ENCODE measurements at places on chromosomes 5 and 9. TPM values are rescaled to one million over a fixed set of nuclear protein-coding genes. Genes with fewer than 3 reads are reported as not detected.

DNA sequence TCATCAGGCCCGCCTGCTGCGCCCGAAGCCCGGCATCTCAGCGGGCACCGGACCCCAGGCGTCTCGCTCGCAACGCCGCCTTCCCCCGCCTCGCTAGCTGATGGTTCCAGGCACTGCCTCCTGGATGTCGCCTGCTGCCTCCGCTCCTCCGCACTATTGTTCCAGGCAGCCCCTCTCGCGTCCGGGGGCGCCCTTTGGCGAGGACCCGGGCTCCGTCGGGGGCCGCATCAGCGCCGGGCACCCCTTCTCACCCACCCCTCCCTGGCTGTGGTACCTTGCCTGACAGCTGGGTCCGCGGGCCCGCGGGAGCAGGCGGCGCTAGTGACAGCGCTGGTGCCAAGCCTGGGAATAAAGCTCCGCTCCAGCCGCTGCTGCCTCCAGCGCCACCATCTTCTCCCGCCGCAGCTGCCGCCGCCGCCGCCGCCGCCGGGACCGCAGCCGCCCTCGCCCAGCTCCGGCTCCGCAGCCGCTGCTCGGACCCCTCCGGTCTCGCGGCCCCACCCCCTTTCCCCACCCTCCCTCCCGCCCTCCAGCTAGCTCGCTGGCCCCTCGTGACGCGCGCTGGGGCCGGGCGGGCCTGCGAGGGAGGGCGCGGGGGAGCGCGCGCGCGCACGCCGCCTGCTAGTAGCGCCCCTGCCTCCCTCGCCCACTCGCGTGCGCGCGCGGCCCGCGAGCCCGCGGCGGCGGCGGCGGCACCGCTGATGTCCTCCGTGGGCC, at the start of gene APBA1:
Gene APBA1, minus strand, starts transcription at position 493 of the 717 bp plus-strand sequence.
- peak; percentile 86 for ATAC-seq

- ATAC-seq: no peak
These were observed 364.1 kb upstream of the RORB start for GRCh38 chr9:74132986-74133385.

GRCh38 chr5:153654504-153655200, 164.2 kb downstream of the GRIA1 start:
- ATAC-seq: no peak

DNA sequence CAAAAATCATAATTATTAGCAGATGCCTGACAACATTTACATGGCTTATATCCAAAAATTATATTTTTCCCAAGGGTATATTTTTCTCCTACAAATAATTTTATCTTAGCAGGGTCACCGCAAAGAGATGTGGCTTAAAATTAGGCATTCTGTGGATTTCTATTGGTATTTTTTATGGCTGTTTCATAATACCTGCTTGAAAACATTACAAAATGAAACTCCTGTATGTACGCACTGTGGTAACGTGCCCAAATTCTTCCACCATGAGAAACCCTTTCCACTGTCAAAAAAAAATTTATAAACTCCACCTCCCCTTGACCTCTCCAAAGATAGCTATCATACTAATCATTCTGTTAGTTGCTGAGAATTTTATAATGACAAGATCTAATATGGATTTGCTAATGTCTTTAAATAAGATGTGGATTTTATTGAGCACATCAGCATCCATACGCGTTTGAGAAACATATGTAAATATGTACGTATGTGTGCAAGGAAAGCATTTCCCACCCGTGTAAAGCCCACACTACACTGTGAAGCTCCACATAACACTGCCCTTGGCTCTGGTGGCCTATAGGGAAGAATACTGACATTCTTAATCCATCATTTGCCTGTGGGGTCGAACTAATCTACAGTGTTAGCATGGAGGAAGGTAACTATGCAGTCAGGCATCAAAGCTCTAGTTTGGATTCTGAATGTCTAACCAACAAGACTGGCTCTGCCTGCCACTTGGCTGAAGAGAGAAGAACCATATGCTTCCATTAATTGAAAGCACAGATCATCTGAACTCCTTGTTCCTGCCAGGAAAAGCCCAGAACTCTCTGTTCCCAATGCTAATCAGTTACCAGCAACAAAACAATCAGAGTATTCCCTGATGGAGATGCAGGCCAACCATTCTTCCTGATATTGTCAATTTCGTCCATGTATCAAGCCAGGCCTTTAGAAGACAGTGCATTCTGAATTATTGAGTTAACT, 244.7 kb downstream of the SPOCK1 start:
- ATAC-seq: peak; percentile 84

GRCh38 chr9:93254806-93255493, 71.0 kb downstream of the WNK2 start:
- no peak for ATAC-seq

DNA sequence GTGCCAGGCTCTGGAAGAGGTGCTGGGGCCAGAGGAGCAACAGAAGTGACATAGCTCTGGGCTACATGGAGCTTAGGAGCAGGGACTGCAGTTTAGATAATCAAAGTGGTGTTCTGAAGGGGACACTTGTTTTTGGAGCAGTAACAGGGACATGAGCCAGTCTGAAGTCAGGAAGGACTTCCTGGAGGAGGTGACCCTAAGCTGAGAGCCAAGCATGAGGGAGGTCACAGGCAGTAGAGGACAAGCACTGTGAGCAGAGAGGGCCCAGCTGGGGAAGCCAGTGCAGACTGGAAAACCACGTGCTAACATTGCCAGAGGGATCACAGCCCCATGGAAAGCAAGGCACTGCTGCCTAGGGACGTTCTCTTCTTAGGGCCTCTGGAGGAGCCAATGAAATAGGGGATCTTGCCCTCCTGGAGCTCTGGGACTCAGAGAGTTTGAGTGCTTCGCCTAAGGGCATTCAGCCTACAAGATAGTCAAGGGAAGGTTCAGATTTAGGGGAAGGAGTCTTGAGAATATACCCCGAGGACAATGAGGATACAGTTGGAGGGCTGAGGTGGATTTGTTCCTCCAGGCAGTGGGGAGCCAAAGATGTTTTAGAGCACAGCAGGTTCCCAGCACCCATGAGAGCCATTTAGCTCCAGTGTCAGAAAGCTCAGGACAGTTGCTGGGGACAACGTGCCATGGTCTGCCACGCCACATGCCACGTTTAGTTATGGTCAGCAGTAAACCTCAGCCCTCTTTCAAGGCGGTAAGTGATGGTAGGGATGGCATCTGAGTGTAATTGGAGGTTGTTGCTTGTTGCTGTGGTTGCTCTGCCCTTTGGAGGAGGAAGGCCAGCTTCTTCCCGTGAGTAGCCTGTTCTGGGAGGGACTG, 40.5 kb upstream of the SH3PXD2B start:
- ATAC-seq: no peak

DNA sequence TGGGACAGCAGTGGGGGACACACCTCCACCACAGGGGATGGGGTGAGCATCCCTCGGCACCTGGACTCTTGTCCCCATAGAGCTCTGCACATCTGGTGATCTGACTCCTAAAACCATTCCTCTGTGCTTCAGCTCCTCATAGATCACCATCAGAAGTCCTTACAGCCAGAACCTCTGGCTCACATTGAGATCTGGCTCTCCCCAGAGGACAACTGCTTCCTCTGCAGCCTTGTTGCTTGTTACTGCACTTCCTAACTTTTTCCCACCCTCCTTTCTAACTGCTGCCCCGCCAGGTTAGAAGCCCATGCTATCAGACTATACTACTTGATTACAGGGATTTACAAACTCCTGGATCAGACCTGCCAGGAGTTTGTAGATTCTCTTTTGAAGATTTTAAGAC, 64.5 kb downstream of the ARSB start:
- ATAC-seq: no peak

GRCh38 chr9:116668970-116669695, 18.0 kb upstream of the TRIM32 start:
- no peak for ATAC-seq

DNA sequence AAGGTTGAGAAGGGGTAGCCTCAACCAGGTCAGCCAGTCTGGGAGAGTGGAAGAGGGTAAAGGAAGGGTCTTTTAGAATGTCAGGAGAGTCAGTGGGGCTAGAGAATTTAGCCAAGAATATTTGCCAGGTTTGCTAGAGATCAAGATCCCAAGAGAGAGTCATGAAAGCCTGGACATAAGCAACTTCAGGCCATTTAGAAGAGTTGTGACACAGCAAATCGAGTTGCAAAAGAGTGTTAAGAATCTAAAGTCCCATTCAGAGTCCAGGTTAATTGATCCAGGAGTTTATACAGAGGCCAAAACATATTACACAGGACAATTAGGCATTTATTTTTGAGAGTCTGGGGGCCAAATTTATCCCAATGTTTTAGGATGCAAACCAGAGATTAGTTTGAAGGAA, 1260.1 kb upstream of the ACO1 start:
- ATAC-seq: no peak

DNA sequence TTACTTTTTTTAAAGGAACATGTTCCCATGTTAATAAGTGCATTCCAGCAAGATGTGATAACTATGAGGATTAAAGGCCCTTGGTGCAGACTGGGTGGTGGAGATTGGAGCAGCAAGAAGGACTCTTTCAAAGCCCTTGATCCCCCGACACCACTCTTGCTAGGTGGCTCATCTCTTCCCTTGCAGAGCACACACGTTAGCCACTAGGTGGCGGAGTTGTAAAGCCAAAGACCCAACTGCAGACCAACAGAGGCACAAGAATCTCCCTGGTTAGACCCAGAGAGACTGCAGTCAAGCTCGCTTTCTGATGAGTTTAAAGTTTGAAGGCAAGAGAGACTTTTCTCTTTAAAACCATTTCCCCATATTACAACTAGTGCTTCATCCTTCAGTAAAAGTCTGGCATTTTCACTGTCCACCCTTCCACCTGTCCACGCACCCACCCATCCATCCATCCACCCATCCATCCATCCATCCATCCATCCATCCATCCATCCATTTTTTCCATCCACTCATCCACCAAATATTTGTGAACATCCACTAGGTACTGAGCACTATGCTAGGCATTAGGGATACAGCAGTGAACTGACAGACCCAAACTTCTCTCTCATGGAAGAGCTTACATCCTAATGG, 226.9 kb downstream of the MSX2 start:
- ATAC-seq: peak; percentile 51

Gene ARAP3
- total RNA-seq: 5.7 TPM

- no peak for ATAC-seq
These were observed 105.2 kb downstream of the CDH10 start for GRCh38 chr5:24539613-24540012.

GRCh38 chr5:74647096-74647495, 6.6 kb upstream of the ENC1 start:
- ATAC-seq: no peak

DNA sequence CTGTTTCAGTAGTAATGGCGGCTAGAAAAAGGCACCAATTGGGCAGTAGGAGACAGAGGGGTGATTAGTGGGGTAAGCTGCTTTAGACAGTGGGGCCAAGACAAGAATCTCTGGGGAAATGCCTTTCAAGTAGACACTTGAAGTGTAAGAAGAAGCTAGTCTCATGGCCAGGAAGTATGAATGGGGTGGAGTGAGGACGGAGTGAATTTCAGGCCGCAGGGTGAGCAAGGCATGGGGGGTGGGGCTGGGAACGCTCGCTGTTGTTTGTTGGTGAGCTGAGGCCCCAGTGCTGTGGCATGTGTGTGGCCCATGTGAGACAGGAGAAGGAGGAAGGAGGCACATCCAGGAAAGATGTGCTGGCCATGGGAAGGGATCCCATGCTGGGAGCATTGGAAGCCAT, 149.2 kb upstream of the NFIL3 start:
- no peak for ATAC-seq

Gene LCNL1
- total RNA-seq: 0.40 TPM

Gene COL15A1
- total RNA-seq: 80.5 TPM

- ATAC-seq: no peak
These were observed 4.3 kb downstream of the CSNK1A1 start for GRCh38 chr5:149546974-149547373.

- ATAC-seq: peak; percentile 14
These were observed 47.5 kb downstream of the DBH start for GRCh38 chr9:133683586-133684120.

- ATAC-seq: no peak
These were observed 15.8 kb upstream of the NTNG2 start for GRCh38 chr9:132146039-132146438.

Gene GABRA1
- total RNA-seq: not detected

DNA sequence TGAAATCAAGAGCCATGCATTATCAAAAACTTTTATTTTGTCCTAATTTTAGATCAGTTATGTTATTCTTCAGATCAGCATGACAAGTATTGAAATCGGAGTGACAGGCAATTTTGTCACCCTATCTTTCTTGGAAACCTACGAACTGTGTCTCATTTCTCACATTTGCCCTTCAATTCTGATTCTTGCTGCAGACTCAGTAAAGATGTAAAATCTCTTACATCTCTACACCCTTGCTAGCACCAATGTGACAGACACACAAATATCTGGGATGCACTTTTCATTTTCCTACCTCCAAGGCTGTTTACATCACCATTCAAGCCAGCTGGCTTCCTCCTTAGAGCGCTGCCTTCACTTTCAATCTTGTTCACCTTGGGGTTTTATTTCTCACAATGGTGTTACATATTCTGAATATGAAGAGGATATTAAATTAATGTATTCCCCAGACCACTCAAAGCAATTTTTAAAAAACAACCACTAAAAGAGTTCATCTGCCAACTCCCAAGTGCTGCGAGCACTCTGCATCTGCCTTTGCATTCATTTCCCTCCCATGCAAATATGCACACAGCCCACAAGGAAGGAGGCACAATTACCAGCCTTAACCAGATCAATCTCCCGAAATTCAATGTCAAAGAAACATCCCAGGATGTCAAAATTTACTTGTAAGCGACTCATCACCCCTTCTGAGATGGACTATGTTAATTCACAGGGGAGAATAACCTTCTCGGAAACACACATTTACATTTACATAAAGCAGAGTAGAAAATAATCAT, 164.3 kb downstream of the ENC1 start:
- no peak for ATAC-seq

Gene FOXD4L4
- 0.23 TPM for total RNA-seq

- ATAC-seq: no peak
These were observed 9.8 kb upstream of the IRF1 start for GRCh38 chr5:132500244-132500930.

GRCh38 chr5:171419688-171420430, 412 bp downstream of the FGF18 start:
- peak; percentile 6 for ATAC-seq

Gene MAST4
- total RNA-seq: 16.2 TPM

DNA sequence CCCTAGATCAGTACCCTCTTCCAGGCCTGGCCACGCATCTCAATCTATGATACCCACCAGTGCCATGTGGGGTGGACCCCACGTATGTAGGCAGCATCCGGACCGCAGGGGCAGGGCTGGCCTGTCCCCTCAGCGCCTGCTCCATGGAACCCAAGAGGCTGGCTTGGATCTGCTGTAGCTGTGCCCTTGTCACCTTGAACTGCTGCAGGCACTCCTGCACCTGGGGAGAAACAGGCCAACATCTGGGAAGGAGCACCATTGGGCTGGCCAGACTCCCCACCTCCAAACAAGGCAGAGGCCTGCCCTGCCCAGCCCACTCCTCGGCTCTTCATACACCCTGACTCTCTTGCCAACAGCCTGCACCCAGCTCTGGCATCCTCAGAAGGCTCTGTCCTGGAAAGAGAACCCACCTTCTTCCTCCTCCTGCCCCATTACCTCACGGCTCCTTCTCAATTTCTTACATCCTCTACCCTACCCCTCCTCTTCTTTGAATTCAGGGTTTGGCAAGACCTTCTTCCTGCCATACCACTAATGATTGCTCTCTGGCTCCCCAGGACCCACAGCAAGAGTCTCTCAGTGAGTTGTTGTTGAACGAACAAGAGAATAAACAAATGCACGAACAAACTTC, 7.7 kb downstream of the HK3 start:
- ATAC-seq: no peak

- no peak for ATAC-seq
These were observed 1.3 kb upstream of the SLC22A5 start for GRCh38 chr5:132368186-132368585.

All from gastroesophageal sphincter (tissue), 4 donors.